ENCODE measurements at places on chromosomes 6 and 20.

DNA sequence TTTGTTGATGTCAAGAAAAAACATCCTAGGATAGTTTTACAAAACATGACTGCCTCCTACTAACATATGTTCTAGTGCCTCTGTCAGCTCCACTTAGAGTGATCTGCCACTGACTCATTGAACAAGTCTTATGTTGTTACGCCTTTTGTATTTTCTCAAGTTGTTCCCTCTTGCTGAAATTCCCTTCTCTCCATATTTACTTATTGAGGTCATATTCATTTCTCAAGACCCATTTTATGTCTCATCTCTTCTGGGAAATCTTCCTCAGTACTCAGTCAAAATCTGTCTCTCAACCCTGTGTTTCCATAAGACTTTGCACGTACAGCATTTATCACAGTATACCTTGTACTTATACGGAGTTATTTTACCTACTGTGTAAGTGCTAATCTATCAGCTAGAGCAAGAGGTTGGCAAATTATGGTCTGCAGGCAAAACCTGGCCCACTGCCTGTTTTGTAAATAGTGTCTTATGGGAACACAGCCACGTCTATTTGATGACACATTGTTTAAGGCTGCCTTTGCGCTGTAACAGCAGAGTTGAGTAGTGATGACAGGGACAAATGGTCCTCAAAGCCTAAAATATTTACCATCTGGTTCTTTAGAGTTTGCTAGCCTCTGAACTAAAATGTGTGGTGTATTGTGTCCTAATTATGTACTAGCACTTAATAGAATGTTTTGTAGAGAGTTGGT, 83.4 kb downstream of the ADGRB3 start:
- no peak for DNase-seq

DNA sequence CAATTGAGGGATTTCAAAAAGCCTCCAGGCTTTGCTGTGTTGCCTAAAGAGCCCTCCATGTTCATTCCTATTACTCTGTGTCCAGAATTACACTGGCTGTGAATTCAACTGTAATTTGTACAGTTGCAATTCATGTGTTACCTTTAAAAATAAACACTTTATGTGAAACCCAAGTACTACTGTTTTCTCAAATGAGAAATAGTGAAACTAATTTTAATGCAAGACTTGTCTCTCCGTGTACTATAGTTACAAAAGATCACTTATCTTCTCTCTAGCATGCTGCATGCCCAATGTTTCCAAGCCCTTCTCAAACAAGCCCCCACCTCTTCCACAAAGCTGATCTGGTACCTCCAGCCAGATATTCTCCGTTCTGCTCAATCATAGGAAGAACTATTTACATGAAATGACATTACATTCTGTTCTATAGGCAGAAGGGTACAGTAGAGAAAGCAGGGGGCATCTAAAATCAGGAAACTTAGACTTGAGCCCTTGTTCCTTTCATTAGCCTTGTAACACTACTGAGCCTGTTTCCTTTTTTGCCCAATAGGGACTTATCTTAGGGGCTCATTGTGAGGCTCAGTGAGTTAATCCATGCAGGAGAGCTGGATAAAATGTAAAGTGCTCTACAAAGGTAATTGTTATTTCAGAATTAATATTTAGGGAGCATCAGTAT, 12.3 kb upstream of the COL9A1 start:
- DNase-seq, result no peak

DNA sequence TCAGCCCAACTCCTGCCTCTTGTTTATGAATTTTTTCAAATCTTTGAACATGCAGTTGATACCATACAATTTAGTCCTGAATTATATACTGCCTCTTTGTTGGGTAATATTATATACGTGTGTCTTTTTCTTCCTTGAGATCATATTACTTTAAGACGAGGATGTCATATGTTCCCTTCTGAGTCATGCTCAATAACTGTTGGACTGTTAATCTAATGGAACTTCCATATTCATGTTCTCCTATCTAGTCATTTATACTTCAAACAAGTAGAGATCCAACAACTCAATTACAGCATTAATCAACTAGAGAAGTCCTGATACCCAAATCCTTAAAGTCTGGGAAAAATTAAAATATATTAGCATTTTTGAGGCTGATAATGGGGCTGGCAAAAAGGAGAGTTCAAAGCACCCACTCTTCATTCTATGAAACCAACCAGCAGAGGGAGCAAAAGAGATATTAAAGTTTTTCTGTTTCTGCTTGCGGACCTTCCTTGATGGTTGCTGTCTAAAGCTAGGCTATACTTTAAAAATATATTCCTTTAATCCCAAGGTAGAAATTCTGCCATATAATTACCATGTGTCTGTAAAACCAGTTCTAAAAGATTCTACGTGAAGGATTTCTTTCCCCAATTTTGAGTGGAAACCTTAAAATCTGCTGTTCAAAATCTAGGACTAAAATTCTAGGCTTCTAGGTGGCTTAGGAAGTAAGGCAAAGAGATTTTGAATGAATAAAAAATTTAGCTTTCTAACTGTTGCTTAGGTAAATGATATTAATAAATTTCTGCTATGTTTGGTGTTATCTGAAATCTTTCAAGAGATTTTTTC, 498.9 kb downstream of the BCKDHB start:
- no peak for DNase-seq

- peak; percentile 64 for DNase-seq
Observed at GRCh38 chr6:112180095-112180820, 74.1 kb downstream of the LAMA4 start.

GRCh38 chr6:95417856-95418255, 159.5 kb upstream of the MANEA start:
- DNase-seq, result no peak
